Omental fat pad (tissue), 4 donors: ENCODE measurements at places on chromosomes 7 and 10.

DNA sequence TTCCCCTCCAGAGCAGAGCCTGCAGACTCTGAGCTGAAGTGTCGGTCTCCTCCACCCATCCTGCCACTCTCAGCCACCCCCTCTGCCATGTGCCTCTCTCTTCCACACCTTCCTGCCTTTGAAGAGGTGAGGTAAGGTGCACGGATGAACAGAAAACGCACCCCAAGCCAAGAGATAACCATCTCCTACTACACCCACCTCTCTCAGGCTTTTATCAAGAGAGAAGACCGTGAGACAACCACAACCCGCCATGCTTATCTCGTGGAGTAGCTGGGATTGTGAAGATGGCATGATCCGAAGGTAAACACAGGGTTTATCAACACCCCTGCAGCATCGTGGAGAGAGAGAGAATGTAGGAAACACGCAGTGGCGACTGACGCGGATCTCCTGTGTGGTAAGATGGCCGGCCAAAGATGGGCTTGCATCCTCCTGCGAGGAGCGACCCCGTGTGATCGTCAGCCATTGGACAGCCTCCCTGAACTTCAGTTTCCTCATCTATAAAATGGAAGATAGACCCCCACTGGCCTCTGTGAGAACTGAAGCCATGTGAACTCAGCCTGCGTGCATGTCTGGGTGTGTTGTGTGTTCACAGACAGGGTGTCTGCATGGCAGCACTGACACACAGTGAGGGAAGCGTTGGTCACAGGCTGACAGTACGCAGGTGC, 219.0 kb downstream of the DIP2C start:
- DNase-seq: no peak

- DNase-seq: no peak
Observed at GRCh38 chr10:1923586-1923985, 186.3 kb upstream of the ADARB2 start.

DNA sequence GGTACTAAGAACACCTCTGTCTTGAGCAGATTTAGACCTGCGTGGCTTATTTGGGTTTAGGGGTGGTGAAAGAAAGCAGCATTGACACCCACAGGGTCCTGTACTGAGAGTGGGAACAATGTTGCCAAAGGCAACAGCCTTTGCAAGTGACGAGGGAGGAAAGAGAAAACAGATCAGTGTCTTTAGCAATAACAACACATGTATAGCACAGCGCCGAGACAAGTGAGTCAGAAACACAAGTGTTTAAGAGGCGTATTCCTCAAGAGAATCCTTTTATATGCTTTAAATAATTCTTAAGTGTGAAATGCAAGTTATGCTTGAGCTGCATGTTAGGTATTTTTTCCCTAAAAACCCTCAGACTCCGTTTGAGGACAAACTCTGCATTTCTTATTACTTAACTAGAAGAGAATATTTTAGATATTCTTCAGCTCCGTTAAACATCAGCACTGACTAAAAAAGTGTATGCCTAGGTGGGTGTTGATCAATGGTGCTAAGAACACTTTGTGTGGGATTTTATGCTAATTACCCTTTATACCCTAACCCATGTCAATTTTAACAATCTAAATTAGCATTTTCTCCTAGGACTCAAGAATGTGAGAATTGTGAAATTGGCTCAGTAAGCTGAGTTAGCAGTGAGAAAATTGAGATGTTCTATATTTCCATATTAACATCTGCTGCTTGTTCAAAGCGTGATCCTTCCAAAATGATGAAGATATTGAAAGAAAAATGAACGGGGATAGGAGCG, 1095.4 kb upstream of the CELF2 start:
- no peak for DNase-seq

DNA sequence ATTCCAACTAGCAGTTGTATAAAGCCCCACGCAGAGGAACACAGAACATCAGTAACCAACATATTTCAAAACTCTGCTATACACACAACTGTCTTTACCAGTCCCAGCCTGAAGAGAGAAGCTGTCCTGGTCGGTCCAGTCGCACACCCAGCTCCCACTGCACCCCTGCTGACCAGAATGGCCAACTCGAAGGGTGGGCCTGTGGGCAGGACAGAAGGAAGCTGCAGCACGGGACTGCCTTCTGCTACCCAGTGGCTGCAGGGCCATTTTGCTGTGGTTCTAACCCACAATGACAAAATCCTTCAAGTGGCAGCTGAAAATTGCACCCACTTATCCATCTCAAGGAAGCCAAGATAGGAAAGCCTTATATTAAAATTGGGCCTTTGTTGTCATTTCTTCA, 48.2 kb downstream of the GSDME start:
- DNase-seq: no peak

- DNase-seq: no peak
Observed at GRCh38 chr7:101410743-101411507, 48.2 kb downstream of the COL26A1 start.

DNA sequence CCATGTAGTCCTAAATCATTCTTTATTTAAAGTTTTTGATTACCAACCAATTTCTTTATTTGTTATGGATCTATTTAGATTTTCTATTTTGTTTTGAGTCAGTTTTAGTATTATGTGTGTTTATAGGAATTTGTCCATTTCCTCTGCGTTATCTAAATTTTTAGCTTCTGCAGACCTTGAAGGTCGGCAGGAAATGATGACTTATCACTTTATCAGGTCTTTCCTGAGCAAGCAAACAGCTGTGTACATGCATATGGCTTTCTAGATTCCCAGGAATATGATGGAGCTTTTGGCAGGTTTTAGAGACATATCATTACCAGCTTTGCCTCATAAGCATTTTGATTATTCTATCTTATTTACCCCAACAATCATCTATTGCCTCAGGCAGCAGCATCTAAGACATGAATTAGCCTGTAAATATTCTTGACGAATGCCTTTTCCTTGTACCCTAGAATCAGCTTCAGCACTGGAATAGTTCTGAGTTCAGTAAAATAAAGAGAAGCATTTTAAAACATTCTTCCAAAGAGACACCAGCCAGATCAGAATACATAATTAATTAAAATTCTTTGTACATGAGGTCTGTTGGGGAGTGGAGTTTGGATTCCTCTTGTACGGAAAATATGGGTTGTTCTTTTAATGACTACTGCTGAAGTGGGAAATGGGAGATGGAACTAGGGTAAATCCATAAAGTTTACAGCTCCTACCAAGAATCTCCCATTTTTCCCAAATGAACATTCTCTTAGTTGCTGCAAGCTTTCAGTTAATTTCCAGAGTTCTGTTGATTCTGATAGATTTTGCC, 408.8 kb upstream of the SEMA3C start:
- DNase-seq: no peak

GRCh38 chr7:77903597-77903996, 105.0 kb downstream of the PHTF2 start:
- DNase-seq: no peak

GRCh38 chr7:151017953-151018420, 6.3 kb downstream of the ATG9B start:
- peak; percentile 66 for DNase-seq

GRCh38 chr10:43257347-43258210, 9.3 kb downstream of the RASGEF1A start:
- DNase-seq: peak; percentile 3

DNA sequence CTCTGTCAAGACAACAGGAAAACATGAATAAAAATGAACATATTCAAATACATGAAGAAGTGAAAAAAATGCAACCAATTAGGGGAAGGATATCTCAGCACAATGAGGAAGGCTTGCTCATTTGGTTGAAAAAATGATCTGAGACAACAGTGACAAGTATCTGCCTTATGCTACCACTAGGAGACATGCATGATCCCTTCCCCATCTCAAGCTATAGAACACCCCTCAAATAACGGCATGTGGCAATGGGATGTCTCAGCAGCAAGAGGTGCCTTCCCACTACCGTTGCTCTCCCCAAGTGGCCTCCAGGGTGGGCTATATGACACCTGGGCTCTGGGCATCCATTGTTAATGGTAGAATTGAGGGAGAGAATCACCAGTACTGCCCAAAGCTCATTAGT, 98.1 kb upstream of the RSU1 start:
- no peak for DNase-seq

DNA sequence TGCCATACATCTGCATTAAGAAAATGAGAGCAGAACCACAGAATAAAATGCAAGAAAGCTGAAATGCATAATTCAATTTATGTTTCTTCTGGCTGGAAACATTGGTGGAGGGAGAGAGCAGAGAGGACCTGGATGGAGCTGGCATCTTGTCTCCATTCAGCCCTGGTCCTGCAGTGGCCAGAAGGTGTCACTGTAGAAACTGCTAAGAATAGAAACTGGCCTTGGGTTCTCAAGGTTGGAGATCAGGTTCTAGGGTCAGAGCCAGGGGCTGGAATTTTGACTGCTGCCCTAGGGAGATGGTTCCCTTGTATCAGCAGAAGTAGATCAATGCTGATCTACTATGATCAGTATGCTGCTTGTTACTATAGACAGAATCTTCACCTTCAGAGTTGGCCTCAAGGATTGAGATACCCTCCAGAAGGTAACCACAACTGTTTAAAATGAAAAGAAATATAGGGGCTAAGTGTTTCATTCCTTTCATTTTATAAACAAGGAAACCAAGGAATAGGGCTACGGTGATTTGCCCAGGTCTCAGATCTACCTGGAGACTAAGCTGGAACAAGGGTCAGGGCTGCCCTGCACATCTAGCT, 13.1 kb downstream of the TAS2R41 start:
- DNase-seq: no peak

- DNase-seq: no peak
Observed at GRCh38 chr10:33217854-33218253, 116.6 kb downstream of the NRP1 start.

DNA sequence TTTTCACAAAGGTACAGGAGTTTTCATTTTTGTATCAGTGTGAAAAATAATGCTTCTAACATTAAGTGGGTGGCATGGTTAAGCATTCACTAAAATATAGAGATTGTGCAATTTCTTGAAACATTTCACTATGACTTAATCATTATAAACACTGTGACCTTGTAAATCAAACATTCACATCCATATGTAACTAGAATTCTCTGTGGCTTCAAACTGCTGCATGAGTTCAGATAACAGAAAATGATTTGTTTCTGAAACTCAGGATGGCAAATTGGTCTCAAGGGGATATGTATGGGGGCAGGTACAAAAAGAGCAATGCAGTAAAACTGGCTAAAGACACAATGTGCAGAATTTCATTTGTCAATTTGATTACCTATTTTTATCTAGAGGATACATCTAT, 3.8 kb downstream of the FAM133B start:
- DNase-seq: no peak

DNA sequence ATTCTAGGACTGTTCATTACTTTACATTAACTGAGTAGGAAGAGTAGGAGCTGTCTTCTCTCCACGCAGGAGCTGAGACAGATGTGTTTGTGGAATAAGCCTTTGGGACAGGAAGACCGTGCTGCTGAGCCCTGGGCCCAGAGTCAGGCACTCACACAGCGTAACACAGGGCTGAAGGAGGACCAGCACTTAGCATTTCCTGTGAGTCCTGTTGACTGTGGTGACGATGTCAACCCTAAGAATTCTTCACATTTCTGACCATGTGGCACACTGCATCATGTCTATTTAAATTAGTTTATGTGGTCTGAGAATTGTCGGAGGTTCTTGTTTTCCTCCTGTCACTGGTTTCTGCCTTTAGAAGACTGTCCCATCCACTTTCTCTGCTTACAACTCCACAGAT, 117.2 kb downstream of the PIP4K2A start:
- no peak for DNase-seq

DNA sequence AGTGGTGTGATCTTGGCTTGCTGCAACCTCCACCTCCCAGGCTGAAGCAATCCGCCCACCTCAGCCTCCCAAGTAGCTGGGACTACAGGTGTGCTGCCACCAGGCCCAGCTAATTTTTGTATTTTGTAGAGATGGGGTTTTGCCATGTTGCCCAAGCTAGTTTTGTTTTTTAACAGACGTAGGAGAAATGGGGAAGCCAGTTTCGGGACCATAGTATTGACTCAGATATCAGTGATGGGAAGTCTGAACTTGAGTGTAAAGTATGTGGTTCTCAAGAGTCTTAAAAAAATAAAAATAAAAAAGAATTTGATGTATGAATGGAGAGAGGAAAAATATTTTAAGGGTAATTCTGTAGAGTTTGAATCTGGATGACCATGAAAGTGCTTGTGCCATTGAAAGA, 34.2 kb downstream of the SP4 start:
- no peak for DNase-seq

GRCh38 chr10:12743941-12744340, 257.6 kb downstream of the CCDC3 start:
- DNase-seq: no peak

- no peak for DNase-seq
Observed at GRCh38 chr7:69892790-69893189, 294.5 kb downstream of the AUTS2 start.

- DNase-seq: no peak
Observed at GRCh38 chr7:128920913-128921582, 10.5 kb upstream of the KCP start.

GRCh38 chr10:120897343-120897742, 46.2 kb downstream of the WDR11 start:
- DNase-seq: no peak

DNA sequence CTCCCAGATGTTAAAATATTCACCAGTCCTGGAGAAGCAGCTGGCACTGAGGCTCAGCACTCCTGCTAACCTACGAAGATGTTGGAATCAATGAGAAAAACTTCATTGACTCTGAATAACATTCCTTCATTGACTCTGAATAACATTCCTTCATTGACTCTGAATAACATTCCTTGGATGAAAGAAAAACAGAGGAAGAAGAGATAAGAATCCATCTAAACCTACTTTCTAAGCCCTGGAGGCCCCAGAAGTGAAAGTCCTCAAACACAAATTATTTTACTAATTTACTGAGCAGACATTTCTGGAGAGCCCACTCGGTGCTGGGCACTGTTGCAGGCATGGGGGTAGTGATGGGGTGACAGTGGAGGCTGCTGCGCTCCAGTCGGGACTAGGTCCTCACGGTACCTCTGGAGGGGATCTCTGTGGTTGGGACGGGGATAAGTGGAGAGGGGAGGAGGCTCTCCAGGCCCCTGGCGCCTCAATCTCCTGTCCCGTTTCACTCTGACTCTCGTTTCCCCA, 254.1 kb downstream of the WDR37 start:
- DNase-seq: no peak

DNA sequence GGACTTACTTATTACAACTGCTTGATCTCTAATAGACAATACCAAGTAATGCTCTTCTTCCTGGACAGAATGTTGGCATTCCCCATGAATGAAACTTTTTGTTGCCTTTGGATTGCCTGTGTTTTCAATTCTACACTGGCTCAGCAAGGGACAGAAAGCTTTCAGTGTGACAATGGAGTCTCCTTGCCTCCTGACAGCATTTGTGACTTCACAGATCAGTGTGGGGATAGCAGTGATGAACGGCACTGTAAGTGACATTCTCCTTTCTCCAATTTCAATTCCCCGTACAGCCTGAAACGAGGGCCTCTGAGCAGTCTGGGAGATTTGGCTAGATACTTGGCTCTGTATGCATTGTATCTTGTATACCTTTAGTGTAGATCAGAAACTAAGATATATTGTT, 290 bp downstream of the MALRD1 start:
- no peak for DNase-seq

- DNase-seq: no peak
Observed at GRCh38 chr7:88492153-88492552, 185.5 kb upstream of the STEAP4 start.
